ENCODE measurements at places on chromosomes 13 and 19.

GRCh38 chr13:51738226-51738905, 65.6 kb downstream of the DHRS12 start:
- DNase-seq: no peak

DNA sequence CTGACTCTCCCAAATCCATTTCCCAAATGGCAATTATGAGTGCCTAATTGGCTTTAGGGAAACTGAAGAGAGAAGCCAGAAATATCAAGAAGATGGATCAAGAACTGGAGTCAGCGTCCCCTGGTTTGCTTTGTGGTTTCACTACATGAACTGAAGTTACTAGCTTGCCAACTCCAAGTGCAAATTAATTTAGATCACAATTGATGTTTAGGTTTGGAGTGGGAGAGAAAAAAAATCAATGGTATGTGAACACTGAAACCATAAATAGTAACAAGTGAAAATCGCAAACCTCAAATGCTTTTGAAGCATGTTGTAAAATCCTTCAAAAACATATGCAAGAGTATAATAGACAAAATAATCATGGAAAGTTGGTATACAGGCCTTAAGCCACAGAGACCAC, 1528.6 kb upstream of the SLC10A2 start:
- DNase-seq: no peak

DNA sequence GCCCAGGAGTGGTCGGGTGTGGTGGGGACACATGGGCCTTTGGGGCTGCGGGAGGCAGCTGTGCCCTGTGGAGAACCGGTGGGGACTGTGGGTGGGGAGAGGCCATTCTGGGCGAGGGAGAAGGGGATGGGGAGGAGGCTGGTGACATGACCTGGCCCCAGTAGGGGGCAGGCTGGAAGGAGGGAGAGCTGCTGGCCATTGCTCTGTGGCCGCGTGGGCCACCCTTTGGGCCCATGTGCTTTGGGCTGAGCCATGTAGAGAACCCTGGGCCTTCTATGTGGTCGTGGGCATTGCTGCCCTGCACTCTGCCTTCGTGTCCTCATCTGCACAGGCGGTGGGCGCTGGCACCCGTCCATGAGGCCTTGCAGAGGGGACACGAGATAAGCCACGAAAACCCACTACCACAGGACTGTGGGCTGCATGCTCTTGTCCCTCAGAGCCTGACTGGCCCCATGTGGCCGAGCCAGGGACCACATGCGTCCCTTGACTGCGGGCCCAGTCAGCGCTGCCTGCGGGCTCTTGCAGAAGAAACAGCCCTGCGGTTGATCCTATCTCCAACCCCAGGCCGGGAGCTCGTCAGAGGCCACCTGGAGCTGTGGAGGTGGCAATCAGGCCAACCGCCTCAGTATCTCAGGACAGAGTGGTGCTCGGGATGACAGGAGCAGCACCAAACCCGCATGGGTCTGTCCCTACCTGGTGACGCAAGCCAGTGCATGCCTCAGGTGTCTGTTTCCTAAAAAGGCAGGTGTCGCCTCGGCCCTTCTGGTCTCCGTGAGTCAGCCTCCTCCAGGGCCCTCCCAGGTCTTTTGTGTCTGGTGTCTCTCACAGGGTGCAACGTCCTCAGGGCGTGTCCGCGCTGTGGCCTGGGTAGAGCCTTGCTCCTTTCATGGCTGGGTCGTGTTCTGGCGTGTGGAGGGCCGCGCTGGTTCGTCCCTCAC, 14.3 kb downstream of the FZR1 start:
- DNase-seq: no peak

DNA sequence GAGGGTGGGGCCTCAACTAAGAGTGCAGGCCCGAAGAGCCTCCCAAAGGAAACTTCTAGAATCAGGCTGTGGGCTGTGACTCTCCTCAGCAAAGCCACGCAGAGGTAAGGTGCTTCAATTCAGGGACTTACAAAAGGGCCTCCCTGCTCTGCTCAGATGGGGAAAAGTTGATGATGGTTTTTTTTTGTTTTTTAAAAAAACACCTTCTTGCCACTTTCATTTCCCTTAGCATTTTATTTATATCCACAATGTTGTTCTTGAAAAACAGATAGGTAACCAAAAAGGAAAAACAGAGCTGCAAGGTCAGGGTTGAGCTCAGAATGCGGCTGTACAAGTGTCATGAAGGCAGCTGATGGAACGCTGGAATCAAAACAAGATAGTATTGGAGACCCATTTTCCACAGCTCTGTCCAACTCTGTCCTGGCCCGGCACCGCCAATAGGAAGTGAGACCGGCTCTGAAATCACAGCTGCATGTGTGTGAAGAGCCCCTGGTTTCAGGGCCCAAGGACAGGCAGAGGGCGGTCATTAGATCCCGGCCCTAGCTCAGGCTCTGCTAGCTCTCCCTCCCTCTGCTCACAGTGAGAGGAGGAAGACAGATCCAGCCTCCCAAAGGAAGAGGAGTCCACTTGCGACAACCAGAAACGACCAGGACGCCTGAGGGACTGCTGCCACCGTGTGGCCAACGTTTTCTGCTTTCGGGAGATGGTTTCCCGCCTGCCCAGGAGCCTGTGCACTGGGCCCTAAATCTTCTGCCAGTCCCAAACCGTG, 58.3 kb downstream of the KLF2 start:
- peak; percentile 97 for DNase-seq

DNA sequence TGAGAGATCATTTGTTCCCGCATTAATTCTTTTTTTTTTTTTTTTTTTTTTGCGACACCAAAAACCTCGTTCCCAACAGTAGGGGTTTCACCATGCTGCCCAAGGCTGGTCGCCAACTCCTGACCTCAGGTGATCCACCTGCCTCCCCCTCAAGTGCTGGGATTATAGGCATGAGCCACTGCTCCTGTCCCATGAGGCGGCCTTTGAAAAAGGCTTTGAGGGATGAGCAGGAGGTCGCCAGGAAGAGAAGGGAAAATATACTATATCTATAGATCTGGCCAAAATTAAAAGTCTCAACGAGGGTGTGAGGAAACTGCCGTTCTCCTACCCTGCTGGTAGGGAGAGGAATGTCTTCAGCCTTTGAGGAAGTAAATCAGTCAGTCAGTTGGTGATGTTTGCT, 26.2 kb downstream of the ZNF473 start:
- no peak for DNase-seq

GRCh38 chr13:28587174-28587540, 71.8 kb upstream of the POMP start:
- DNase-seq: no peak

- DNase-seq: no peak
These were observed 44.0 kb downstream of the FLT3 start for GRCh38 chr13:28056426-28056825.

DNA sequence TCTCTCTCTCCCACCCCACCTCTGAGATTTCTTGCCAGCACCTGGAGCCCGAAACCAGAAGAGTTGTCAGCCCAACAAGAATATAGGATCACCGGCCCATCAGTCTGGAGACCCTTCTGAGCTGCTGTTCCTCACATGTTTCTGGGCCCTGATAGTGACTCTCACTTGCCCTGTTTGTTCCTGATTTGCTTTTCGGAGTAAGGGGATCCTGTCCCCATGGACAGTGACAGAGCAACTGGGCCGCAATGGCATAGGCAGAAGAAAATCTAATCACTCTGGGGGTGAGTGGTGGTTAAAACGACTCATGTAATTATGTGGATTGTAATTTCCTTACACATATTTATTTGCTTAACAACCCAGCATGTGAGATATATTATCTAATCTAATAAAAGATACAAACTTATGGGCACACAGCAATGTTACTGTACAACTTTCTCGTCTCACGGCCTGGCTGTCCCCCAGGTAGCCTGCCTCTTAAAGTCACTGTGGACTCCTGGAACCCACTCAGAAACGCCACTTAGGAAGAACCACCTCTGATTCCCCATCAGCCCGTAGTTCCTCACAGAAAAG, 663 bp upstream of the SMAD9 start:
- DNase-seq: no peak

DNA sequence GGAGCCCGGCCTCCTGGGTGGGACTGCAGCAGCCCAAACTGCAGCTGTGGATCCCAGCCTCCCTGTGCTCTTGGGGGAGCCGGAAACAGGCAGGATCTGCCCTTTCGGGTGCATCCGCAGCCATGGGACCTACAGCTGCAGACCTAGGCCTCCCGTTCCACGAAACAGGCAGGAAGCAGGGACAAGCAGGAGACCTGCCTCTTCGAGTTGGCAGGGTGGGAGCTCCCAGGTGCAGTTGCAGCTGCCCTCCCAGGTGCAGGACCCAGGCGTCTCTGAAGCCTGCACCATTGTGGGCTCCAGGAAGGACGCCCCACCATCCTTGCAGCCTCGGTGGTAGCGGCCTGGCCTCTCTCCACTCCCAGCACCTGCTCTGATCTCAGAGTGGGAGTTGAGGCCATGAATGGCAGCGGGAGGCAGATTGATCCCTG, 189.0 kb upstream of the KLHL1 start:
- DNase-seq: no peak

DNA sequence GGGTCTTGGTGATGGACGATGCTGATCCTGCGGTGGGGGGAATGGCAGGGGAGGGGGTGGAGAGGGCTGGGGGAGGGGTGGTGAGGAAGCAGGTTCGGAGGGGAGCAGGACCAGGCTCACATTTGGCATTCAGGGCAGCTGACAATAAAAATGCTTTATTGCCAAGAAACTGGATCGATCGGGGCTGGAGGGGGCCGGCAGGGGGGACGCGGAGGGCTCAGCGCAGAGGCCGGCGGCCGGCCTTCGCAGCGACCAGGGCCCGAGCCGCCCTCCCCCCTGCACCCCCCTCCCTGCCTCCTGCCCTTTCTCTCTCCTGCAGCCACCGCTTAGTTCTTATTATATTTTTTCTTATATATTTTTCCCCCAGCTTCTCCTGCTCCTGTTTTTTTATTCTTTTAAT, 18.1 kb upstream of the POU2F2 start:
- DNase-seq: no peak

DNA sequence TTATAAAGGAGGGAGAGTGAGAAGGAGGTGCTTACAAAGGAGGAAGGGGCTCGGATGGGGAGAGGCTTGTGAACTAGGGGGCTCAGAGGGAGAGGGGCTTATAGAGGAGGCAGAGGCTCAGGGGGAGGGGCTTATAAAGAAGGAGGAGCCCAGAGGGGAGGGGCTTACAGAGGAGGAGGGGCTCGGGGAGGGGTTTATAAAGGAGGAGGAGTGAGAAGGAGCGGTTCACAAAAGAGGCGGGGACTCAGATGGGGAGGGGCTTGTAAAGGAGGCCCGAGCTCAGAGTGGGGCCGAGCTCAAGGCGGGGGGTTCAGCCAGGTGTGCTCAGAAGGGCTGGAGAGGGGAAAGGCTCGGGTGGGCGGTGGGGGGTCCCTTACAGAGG, 500 bp downstream of the SMIM24 start:
- DNase-seq: no peak

DNA sequence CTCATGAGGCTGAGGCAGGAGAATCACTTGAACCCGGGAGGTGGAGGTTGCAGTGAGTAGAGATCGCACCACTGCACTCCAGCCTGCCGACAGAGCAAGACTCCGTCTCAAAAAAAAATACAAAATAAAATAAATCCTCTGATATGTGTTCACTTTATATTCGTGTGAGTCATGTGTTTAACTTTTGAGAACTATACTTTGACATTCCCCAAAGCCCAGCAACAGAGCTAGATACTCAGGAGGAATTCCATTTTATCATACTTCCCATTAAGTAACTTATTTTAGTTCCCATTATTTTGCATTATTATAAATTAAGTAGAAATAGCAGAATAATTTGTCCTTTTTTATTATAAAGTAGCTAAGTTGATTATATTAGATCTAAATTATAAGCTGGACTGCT, 3.3 kb upstream of the CHAMP1 start:
- DNase-seq: peak; percentile 34

DNA sequence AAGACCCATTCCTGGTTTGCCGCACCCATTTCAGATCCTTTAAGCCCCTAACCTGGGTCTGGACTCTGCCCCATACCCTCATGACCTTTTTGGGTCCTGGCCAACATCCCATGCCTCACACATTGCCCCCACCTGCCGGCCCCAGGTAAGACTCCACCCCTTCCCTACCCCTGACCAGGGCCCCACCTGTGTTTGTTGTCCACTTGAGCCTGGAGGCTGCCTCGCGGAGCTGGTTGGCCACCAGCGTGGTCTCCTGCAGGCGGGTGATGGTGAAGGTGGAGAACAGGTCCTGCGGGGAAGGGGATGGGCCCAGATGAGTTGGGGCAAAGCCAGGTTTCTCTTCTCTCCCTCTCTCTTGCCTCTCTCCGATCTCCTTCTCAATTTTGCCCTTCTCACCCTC, 19.5 kb downstream of the MAN2B1 start:
- DNase-seq: no peak

DNA sequence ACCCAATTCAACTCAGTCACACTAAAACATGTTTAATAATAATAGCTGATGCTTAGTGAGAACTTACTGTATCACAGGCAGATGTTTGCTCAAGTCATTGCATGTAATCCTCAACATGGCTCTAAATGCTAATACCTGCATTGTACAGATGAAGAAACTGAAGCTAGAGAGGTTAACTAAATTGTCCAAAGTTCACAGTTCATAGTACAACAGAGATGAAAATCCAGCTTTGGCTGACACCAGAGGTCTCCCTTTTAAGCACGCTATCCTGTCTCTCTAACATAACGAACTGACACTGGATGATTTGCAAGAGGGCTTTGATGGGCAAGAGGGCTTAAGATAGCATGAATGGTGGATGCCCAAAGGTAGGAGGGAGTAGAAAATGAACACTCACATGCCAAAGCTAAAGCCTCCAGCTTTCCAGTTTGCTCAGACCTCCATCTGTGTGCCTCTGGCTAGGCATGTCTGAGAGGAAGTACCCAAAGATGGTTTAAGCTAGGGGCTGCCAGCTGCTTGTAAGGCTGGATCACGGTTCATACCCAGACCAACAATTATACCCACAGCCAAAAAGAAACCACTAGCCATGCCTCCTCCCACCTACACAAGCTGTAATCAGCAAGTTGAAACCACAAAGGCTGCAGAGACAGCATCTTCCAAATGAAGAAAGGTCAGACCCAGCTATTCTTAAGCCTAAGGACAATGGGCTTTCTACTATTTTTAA, 196.9 kb upstream of the UBL3 start:
- no peak for DNase-seq

- peak; percentile 55 for DNase-seq
These were observed 401 bp upstream of the ZNF765 start for GRCh38 chr19:53394522-53394973.

DNA sequence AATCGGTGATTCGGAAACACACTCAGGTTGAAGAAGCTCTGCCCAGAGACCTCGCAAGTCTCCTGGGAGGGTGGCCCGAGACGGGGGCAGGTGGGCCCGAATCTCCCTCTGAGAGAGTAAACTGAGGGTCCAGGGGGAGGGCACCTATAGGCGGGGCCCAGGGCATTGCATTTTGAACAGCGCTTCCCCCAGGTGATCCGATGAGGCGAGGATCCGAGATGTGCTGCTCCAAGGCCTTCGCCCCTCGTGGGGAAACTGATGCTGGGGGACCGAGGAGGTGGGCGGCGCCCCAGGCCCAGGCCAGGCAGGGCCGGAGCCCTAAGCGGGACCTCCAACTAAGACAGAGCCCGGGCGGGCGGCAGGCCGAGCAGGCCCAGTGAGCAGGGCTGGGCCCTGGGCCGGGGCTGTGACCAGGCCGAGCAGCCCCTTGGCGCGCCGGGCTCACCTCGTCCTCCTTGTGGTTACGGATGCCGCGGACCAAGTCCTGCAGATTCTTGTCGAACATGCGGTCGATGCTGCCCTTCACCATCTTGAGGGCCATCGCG, 500 bp downstream of the AP3D1 start:
- no peak for DNase-seq

- no peak for DNase-seq
These were observed 41.6 kb upstream of the ZNF730 start for GRCh38 chr19:23075031-23075733.
